Natural killer cell (primary cell): ENCODE measurements at places on chromosomes 6 and 20. TPM values are rescaled to one million over a fixed set of nuclear protein-coding genes. Genes with fewer than 3 reads are reported as not detected.

DNA sequence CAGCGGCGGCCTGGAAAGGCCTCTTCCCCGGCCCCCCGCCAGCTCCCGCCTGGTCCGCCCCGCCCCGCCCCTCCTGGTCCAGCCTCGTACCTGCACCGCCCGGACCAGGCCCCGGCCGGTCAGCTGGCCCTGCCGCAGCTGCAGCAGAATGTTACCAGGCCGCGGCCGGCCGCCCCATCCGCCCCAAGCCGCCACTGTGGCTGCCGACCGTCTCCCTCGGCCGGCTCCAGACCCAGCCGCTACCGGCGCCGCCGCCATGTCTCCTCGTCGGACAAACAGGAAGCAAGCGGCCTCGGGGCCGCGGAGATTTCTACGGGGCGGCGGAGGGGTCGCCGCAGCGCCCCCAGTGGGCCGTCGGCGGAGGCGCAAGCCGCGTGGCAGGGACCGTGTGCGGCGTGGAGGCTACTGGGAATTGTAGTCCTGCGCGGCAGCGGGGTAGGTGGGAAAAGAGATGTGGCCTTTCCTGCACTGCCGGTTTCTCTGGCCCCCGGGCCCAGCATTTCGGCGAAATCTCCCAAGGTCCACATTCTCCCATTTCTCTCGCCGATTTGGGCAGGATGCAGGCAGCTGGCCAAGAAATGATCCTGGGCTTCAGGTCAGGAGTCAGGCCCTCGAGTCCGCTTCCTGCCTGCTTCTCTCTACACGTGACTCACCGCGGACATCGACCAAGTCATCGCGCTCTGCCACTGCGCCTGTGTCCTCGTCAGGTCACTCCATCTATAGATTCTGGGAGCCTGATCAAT, at the start of gene TRPC4AP:
TSS of gene TRPC4AP (minus strand) at position 284 of the 743 bp plus-strand sequence. CDS start at position 258, 26 bp downstream.
- peak; percentile 95 for DNase-seq

DNA sequence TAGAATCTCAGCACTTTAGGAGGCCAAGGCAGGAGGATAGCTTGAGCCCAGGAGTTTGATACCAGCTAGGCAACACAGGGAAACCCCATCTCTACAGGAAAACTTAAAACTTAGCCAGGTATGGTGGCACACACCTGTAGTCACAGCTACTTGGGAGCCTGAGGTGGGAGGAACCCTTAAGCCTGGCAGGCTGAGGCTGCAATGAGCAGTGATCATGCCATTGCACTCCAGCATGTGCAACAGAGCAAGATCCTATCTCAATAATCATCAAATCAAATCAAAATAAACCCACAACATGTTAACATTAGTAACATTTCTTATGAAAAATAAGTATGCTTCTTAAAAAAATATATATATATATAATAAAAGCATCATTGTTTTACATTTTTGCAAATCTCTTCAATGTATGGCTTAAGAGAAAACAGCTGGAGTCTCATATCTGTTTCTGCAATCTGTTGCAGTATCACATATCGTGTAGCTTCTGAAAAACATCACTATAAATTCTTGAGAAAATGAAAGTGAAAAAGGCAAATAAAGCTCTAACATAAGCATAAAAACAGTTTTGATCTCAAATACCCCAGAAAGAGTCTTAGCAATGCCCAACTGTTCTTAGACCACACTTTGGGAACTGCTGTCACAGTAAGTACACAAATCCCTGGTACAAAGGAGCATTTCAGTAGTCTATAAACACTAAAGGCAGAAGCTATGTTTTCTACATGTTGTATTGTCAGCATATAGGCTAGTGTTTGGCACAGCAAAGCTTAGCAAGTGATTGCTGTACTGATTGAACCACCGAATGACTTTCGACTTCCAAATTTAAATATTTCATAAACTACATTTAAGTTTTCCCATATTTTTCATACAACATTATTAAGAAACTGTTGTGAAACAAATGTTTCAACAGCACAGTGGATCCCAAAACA, 8.0 kb downstream of the MMUT start:
- DNase-seq: no peak

DNA sequence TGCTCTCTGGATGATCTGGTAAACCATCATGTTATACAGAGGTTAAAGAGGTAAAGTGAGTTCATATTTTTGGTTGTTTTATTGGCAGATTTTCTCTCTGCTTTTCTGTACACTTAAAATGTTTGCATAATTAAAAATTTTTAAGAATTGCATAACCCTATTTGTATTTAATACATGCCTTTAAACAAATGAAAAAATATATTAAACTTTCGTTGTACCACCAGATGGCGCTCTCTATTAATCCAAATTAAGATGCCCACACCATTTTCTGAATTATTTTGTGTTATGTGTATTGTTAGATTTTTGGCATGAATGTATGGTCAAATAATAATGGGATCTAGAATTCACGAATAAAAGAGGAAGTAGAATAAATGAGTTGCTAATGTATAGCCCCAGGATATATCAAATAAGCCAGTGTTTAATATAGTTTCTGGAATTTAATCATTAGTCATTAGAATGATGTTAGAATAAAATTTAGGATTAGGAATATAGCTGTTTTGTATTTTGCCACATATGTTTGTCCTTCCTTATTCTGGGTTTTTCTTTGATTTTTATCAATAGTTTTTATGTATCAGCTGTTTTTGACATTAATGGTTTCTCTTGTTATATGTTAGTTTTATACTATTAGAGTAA, 38.9 kb downstream of the SMAP1 start:
- no peak for DNase-seq

DNA sequence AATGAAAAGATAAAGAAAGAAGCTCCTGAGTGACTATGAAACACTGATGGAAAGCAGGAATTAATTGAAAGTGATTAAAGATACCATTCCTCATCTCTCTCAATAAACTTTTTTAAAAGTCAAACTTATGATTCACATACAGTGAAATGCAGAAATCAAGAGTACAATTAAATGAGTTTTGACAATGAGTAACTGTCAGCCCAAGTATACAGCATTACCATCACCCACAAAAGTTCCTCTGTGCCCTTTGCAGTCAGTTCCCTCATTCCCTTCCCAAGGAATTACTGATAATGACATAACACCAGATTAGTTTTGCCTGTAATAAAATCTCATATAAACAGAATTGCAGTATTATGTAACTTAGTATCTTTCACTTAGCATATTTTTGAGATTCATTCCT, 44.5 kb downstream of the ATG5 start:
- DNase-seq: no peak

GRCh38 chr6:105733556-105734162, 330.8 kb upstream of the PREP start:
- DNase-seq: no peak

- DNase-seq: no peak
Measured at GRCh38 chr20:15854911-15855310, 718.3 kb downstream of the KIF16B start.

GRCh38 chr6:87822011-87822410, 120.0 kb upstream of the AKIRIN2 start:
- DNase-seq: no peak

- DNase-seq: no peak
Measured at GRCh38 chr6:106181664-106182418, 95.7 kb downstream of the PRDM1 start.

DNA sequence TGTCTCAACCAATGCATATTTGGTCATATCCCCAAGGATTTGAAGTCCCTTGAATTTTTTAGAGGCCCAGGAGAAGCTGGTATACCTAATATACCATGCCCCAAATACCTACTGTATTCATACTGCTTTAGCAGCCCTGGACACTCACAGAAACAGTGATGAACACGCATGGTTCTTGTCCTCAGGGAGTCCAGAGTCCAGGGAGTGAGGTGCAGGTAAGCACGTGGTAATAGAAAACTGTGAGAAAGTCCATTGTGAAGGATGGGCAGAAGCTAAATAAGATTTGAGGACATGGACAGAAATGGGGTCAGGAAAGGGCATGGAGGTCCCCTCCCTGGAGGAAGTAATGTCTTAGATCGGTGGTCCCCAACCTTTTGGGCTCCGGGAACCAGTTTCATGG, 85.4 kb downstream of the TSHZ2 start:
- no peak for DNase-seq

GRCh38 chr20:64077541-64077875, 1.8 kb downstream of the RGS19 start:
- no peak for DNase-seq

- no peak for DNase-seq
Measured at GRCh38 chr6:33850869-33851541, 47.2 kb upstream of the MLN start.

GRCh38 chr20:57480444-57481160, 44.3 kb downstream of the CTCFL start:
- no peak for DNase-seq

GRCh38 chr6:34386316-34387137, 5.9 kb downstream of the NUDT3 start:
- DNase-seq: no peak

DNA sequence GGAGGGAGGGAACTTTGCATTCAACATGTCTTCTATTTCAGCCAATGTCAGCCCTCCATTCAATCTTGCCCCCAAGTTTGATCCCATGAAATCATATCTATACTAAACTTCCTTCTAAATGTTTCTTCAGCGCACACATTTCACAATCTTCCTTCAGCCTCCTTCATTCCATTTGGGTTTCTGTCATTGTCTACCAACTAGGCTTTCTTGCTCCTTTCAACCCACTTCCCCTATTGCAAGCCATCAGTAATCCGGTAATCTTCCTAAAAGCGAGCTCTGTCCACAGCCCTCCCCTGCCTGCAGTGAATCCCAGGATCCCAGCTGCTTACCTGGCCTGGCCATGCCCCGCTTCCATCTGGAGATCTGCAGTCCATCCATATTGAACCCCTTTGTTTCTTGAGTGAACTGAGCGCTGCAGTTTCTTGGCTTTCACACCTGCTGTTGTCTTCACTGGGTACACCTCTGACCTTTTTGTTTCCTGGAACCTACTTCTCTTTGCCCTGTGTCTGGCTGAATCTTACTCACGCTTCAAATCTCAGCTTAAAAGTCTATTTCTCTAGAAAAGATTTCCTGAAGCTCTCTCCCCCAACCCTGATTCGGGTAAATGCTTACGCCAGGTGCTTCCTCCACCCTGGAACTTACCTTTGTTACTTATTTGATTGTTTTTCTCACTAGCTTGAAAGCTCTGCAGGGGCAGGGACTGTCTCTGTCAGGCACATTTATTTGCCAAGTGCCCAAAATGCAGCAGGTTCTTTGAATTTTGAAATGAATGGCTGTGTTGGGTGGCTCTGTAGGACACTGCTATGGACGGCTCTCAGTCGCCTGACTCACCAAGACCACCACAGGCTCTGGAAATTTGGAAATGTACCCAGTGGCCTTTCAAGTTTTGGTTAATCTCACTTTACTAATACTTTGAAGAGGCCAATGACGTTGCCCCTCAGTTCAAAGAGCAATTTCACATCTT, 50.3 kb downstream of the ADTRP start:
- no peak for DNase-seq

- no peak for DNase-seq
Measured at GRCh38 chr6:93749191-93749590, 329.8 kb upstream of the EPHA7 start.

DNA sequence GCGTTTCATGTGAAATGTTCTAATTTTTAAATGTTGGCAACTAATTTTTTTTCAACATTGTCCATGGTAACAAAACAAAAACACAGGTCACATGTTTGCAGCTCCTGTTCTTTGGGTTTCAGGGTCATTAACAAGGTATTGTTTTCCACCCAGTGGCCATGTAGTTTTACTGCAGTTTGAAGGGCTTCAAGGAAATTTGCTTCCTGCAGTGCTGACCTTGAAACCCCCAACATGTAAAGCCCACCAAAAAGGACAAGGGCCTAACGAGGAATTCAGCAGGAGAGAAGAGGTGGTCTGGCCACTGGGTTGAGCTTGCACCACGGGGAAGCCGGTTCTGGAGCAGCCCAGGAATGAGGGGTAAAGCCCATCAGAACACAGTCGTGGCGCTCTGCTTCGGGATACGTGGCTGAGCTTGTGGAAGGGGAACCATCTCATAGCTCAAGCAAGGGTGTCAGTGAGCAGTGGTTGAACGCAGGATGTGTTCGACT, 13.9 kb upstream of the KLHL31 start:
- DNase-seq: no peak

- DNase-seq: no peak
Measured at GRCh38 chr6:69180361-69181067, 545.4 kb downstream of the ADGRB3 start.

DNA sequence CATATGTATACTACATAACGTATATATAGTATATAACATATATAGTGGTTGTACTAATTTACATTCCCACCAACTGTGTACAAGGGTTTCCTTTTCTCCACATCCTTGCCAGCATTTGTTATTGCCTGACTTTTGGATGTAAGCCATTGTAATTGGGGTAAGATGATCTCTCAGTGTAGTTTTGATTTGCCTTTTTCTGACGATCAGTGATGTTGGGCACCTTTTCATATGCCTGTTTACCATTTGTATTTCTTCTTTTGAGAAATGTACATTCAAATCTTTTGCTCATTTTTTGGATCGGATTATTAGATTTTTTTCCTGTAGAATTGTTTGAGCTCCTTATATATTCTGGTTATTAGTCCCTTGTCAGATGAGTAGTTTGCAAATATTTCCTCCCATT, 11.4 kb downstream of the SYNJ2 start:
- no peak for DNase-seq

DNA sequence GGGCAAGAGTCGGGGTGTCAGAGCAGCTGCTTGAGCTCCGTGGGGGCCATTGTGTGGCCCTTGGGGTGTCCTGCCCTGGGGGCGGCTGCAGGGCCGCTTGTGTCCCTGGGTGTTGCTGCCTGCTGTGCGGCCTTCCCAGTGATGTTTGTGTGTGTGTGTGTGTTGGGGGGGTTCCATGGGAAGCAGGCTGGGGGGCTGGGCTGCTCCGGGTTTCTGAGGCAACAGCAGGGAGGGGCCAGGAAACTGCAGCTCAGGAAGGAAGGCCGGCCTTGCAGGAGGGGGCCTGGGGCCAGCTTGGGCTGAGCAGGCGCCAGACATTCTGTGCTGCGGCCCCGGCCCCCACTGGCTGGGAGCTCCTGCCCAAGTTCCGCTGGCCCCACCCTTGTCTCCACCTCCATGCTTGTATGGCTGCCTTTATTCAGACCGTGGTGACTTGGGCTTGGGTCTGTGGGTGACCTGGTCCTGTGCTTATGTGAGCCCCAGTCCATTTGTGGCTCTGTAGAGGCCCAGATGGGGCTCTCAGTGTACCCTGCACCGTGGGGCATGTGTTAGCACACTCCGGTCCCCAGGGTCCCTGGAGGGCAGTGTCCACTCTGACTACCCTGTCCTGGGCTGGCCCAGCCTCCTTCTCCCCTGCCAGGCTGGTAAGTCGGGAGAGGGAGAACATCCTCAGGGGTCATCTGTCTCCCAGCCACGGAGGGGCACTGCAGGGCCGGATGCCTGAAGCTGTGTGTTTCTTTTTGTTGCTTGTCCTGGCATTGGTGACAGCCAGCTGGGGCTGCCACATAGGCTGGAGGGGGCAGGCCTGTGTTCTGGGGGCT, 4.6 kb upstream of the SOX18 start:
- no peak for DNase-seq

- DNase-seq: no peak
Measured at GRCh38 chr6:52595796-52596130, 18.9 kb upstream of the TRAM2 start.

The ULBP3 gene
- total RNA-seq: 0.64 TPM

The FYN gene
- total RNA-seq: 713 TPM

The SIRPB1 gene
- total RNA-seq: 7.2 TPM

The SGK2 gene
- total RNA-seq: 0.48 TPM

The MYCT1 gene
- total RNA-seq: 0.64 TPM

The PAX1 gene
- total RNA-seq: not detected

The MUC22 gene
- not detected for total RNA-seq

The ADAM33 gene
- not detected for total RNA-seq

The DNAH8 gene
- total RNA-seq: not detected
